ENCODE measurements at places on chromosomes 3 and 15. TPM values are rescaled to one million over a fixed set of nuclear protein-coding genes. Genes with fewer than 3 reads are reported as not detected.

DNA sequence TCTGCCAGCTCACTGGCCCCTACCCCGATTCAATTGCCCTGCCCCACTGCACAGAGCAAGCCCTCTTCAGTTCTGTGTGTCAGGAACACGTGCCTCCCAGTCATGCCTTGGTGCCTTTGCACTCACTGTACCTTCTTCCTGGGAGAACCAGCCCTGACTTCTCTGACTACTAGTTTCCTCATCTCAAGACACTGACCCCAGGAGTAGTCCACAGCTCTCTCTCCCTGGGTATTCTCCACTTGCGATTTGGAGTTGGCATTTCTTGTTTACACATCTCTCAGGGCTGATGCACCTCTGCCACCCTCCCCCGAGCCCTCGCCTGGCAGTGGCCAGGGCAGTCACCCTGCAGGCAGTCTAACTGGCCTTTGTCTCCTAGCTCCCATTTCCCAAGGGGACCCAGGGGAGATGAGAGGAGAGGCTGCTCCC lies 5.7 kb downstream of the CISH start:
- DNase-seq = no peak

DNA sequence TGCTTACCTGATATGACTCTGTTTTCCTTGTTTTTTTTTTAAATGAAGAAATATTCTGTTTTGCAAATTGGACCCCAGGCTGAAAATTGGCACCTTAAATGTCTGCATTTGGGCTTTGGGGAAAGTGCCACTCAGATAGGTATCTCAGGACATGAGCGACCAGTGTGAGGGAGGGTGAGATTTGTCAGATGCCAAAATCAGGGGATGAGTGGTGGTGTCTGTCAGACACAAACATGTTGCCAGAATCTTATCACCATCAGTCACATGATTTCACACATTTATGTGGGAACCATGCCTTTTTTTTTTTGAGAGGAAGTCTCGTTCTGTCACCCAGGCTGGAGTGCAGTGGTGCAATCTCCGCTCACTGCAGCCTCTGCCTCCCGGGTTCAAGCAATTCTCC lies 75.6 kb upstream of the OSBPL11 start:
- DNase-seq = no peak

DNA sequence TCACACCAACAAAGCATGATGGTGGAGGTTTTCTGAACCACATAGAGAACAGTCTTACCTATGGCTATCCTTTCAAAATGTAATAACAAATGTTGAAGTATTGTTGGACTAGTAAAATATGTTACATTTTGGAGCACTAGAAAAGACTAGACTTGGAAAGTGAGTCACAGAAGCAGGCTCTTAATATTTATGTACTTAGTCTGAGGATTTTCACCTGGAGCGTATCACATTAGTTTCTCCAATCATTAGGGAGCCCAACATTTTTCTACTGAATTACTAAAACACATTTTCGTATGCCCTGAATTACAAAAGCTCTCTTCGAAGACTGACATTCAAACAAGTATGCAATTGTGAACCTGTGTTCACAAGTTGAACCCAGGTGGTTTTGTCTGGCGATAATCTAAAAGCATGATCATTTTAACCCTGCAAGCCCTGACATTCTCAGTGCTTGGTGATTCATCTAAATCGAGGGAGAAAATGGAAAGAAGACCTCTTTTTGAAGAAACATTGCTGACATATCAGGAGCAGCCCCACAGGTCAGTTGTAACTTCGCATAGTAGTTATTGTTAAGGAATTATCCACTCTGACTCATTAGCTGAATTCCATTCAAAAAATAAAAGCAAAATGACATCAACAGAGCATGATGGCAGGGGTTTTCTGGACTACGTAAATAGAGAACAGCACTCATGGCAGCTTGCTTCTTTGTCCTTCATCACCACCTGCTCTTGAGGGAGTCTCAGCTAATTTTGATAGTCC lies 679.8 kb upstream of the NECTIN3 start:
- no peak for DNase-seq

GRCh38 chr3:123349201-123349535 lies 99.7 kb downstream of the ADCY5 start:
- DNase-seq = no peak

DNA sequence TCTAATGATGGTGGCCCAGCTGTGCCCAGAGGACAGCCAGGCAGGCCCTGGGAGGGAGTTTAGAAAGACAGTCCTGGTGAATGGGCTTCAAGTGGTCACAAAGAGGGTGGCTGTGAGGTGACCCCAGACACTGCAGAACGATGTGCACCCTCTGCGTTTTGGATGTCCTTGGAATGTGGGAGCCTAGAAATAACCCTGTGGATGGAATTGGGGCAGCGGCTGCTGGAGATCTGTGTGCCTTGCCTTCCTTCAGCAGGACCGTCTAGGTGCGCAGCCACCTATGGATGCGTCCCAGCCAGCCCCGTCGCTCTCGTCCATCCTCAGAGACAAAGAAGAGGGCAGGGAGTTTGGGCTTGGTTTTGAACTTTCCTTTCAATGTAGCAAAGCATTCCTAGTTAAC lies 46.5 kb downstream of the KLHL25 start:
- DNase-seq = no peak

DNA sequence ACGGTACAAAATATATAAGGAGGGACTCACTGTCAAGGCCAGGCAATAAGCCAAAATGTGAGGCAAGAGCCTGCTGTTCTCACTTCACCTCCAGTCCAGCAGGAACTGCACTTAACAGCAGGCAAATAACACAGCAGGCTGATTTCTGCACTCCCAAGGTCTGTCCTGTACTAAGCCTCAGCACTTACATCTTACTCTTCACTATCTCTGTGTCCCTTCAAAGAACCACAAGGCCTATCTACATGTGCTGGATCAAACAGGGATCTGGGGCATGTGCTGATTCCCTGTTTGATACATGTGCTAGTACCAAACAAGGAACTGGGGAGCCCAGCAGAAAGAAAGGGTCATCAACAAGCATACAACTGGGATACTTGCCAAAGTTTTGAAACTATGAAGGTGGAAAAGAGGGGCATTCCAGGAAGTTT lies 22.2 kb downstream of the UACA start:
- DNase-seq = peak; percentile 96

- DNase-seq = no peak
Observed at GRCh38 chr15:47725906-47726305, 8.6 kb downstream of the SEMA6D start.

DNA sequence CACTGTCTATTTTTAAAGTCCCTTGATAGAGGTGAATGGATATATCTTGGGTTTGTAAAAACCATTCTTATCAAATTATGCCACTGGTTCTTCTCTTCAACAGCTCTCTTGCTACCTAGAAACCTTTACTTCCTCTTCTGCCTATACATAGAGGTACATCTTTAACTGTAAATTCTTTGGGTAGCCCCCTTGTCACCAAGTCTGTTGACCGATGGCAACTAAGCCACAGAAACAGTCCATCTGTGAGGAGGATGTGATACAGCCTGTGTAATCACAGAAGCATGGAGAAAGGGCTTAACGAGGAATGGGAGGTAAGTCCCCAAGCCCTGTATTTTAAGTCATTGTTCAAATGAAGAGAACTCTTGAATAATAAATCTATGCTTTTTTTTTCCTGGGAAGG lies 246.5 kb upstream of the MDFIC2 start:
- DNase-seq = no peak

GRCh38 chr15:90231028-90232017 lies 2.4 kb downstream of the CIB1 start:
- no peak for DNase-seq

DNA sequence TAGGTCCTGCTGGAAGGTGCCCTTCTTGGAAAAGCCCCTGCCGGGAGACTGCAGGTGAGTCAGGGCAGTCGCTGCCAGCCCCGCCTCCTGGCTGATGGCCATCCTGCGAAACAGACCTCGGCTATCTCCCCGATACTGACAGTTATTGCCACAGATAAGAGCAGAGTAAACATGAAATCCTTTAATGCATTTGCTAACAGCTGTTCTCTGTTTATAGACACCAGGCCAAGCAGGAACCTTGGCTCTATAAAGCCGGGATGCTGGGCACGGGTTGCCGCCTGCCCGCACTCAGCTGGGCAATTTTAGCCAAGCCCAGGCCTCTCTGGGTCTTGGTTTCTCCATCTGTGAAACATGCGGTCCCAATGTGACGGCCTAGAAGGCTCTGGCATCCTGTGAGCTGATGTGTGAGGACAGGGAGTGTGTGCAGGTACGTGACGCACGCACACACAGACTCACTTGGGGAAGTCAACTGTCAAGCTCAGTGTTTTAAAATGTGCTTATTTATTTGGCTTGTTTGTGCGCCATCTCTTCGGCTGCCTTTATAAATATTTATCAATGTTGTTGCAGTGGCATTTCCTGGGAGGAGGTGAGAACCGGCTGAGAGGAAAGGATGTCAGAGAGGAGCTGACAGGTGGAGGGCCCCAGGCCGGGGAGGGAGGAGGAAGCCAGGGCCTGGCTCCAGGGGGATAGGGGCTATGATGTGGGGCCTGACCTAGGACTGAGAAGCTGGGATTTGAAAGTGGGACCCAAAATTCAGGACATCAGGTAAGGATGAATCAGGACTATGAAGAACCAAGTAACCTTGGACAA lies 50.8 kb upstream of the PRR23E start:
- DNase-seq = peak; percentile 66

DNA sequence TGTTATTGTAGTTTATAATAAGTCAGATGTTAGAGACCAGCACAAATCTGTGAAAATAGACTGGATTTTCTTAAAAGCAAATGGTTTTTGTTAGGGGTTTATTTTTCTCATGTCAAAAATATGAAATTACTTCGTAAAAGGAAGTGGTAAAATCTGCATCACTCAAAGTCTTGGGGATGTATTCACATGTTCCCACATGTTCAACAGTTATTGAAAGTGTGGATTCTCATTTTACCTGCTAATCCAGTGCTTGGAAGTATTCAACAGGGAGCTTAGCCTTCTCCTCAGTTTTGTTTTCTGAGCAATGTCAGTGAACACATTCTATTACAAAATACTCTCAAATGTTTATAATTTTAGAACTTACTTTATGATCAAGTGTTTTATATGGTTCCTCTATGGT lies 352.0 kb downstream of the SOX2 start:
- no peak for DNase-seq

DNA sequence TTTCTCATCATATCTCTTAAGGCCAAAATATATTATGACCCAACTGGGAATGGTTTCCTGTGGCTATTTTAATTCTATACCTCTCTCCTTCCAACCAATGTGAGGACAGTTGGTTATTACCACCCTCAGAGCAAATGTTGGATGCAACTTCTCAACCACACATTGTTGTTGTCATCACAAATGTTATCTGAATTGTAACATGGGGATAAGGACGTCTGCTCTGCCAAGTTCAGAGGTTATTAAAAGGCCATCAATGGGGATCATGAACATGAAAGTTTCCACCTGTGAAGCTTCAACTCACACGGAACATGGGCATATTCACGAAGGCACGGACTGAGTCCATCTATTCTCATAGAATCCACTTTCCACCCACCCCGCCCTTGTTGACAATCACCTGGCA lies 46.8 kb downstream of the MB21D2 start:
- no peak for DNase-seq

The A4GNT gene
- total RNA-seq = not detected

The ACAN gene
- not detected for total RNA-seq

The IQCF5 gene
- not detected for total RNA-seq

The DAZL gene
- total RNA-seq = not detected

Measured in fibroblast of villous mesenchyme (primary cell).